ENCODE measurements at places on chromosomes 7 and 10. TPM values are rescaled to one million over a fixed set of nuclear protein-coding genes. Genes with fewer than 3 reads are reported as not detected.

DNA sequence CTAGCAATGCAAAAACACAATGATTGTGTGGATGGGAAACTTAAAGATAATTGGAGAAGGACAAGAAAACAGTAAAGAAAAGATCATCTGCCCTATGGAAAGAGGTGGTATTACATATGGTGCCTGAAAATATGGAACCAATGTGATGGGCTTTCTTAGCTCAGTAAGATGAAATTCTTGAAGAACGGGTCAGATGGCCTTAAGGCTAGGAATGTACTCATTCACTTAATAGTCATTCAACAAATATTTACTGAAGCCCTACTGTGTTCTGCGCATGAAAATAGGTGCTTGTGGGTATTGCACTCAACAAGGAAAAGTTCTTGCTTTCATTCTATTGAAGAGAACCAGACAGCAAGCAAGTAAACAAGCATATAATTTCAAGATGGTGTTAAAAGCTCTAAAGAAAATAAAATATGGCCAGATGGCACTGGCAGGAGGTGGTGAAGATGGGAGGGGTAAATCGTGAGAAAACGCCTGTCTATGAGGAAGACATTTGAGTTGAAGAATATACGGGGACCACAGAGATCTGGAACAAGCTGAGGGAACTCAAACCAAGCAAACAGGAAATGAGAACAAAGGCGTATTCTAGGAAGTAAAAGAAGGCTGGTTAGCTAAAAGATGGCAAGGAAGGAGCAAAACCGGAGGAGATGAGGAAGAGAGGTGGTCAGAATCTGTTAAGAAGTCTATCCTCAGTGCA lies 179.7 kb downstream of the ANK3 start:
- no peak for DNase-seq

GRCh38 chr7:22882106-22882505 lies 59.5 kb upstream of the TOMM7 start:
- no peak for DNase-seq

- no peak for DNase-seq
Observed at GRCh38 chr7:141302617-141303016, 228.8 kb downstream of the TMEM178B start.

GRCh38 chr7:2734084-2734686 lies 46.2 kb downstream of the AMZ1 start:
- no peak for DNase-seq

DNA sequence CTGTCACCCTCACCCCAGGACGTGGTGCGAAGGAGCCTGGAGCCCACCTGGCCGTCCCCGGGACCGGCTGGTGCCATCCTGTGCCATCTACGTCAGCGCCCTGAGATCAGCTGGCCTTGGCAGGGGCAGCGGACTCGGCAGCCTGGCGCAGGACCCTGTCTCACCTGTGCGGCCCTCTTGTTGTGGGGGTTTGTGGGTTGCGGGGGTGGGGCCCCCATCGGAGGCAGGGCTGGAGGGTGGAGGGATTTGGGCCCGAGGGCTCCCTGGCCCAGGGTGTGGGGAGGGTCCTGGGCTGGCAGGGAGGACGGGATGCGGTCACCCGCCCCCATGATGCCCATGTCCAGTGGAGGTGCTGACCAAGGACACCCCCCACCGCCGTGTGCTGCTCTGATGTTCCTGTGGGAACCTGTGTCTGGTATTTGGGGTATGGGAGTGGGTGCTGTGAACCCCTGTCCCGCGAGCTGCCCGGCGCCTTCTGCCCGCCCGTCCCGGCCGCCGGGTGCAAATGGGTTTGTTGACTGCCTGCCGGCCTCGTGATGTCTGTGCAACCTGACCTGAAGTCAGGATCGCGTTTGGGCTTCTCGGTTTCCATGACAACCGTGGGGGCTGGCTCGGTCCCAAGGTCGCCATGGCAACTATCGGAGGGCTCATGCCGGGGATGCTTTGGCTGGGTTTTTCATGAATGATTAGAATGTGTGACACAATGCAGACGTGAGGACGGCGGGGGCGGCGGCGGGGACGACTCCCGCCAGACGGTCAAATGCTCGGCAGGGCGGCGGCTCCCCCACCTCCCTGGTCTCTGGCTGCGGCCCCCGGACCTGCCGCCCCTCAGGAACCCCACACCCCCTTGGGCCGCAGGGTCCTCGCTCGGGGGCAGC lies 7.3 kb downstream of the MAFK start:
- peak; percentile 100 for DNase-seq

- no peak for DNase-seq
Observed at GRCh38 chr7:2893411-2893861, 49.3 kb upstream of the GNA12 start.

DNA sequence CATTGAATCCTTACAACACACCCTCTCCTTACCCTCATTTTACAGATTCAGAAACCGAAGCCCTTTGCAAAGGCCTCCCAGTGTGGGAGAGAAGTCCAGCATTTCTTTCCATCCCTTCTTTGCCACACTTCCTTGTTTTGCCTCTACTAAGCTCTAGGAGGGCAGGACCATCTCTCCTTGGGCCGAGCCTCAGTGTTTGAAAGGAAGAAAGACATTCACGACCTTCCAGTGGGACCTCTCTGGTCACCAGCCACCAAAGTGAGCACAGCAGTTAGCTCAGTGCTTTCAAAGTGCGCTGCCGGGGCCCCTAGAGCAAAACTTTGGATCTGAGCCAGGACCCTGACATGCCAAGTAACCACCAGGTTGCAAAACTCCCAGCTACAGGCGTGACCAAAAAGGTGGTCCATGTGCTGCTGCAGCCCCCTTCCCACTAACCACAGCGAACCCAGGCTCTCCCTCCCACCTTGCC lies 12.4 kb downstream of the CTBP2 start:
- no peak for DNase-seq

The PNLIPRP3 gene
- polyA plus RNA-seq = not detected

The ZNF655 gene
- 144 TPM for polyA plus RNA-seq

The TRIM50 gene
- polyA plus RNA-seq = not detected

Measured in SK-N-SH (cell line).